KG1 (cell line): ENCODE measurements at places on chromosomes 1 and 21.

GRCh38 chr1:17472814-17473213 is 33.3 kb upstream of the RCC2 start:
- no peak for DNase-seq

DNA sequence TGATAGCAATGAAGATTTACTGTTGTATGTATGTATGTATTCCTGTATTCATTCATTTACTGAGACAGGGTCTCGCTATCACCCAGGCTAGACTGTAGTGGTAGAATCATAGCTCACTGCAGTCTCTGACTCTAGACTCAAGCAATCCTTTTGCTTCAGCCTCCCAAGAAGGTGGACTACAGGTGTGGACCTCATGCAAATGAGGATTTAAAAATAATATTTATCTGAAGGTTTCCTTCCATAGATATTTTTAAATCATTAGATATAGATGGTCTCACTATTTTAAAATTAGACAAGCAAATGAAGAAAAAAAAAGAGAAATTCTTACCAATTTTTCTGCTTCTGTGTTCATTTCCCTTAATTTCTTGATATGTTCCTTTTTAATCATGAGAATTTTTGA is 27.0 kb downstream of the MIXL1 start:
- no peak for DNase-seq

DNA sequence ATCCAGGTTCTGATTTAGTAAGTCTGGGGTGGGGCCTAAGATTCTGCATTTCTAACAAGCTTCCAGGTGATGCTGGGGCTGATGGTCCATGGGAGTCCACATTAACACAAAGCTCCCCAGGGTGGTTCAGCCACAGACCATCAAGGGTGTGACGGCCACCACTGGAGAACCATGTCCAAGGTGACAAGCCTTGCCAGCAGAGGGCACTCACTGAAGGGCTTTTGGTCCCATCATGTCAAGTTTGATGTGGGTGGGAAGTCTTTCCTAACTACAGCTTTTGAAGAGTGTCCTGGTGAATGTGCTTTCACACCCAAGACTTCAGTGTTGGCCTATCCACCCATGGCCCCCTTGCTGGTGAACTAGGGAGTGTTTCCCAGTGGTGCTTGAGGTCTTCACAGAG is 67.1 kb downstream of the UBE2T start:
- DNase-seq: no peak

DNA sequence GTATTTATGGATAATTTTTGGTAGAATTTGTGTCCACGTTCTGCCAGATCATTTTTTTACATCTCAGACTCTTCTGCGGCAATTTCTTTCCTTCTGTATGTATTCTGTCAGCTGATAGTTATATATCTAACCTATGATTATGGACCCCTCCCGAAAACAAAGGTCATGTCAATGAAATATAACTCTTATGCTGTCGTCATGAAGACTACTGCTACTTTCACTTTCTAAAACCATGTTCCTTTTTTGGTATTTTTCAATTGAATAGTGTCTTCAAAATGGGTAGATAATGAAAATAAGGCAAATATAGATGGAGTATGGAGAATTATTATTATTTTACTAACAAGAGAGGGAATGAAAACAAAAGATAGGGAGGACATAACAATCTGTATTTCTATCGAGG is 3.2 kb downstream of the ANGPTL1 start:
- no peak for DNase-seq

- DNase-seq: no peak
Observed at GRCh38 chr1:157992833-157993146, 655 bp upstream of the KIRREL1 start.

DNA sequence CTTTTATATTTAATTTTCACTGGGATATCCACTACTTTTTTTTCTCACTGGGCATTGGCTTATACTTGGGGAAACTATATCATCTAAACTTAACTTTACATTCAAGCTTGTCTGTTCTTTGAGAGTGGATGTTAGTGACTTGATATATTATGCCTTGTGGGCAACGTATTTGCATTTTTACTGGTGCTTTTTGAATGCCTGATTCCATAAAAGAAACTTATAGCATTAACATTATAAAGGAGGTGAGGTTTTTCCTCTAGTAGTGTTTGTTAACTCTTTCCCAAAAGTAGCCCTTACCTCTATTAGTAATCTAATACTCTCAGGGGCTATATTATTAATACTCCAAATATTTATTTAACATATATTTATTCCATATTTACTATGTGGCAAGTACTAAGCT is 416.5 kb downstream of the PLA2G4A start:
- no peak for DNase-seq

- DNase-seq: no peak
Observed at GRCh38 chr21:26397545-26397944, 175.5 kb downstream of the CYYR1 start.

DNA sequence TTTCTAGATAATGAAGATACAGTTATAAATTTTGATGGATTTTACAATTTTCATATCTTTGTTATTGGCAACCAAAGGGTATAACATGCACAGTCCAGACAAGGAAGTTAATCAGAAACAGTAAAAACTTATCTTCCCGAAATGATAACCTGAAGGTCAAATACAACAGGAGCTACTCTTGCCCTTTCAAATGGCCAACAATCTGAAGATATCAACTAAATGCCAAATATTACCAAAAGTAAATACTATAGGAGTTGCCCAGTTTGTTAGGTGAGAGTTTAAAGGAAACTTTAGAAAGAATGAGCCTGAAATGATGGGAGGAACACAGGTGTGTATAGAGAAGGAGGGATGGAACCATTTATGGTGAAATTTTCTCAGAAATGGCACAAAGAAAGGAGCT is 153.2 kb downstream of the RGS7 start:
- DNase-seq: no peak

- no peak for DNase-seq
Observed at GRCh38 chr1:30950053-30950452, 41.5 kb upstream of the SDC3 start.

DNA sequence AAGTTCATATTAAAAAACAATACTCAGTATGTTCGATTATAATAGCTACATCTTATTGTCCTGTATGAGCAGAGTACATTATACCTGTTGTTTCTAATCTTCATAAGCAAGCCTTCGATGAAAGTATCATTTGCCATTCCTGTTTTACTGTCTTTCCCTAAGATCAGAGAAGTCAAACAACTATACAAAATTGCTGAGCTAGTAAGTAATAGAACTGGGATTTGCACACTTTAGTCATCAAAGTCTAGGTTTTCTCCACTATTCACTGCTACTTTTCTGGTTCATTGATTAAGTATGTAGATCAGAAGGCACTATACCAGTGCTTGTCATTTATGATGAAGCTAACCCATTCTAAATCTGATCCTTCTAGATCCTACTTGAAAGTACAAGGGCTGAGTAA is 108.9 kb downstream of the NR5A2 start:
- no peak for DNase-seq

DNA sequence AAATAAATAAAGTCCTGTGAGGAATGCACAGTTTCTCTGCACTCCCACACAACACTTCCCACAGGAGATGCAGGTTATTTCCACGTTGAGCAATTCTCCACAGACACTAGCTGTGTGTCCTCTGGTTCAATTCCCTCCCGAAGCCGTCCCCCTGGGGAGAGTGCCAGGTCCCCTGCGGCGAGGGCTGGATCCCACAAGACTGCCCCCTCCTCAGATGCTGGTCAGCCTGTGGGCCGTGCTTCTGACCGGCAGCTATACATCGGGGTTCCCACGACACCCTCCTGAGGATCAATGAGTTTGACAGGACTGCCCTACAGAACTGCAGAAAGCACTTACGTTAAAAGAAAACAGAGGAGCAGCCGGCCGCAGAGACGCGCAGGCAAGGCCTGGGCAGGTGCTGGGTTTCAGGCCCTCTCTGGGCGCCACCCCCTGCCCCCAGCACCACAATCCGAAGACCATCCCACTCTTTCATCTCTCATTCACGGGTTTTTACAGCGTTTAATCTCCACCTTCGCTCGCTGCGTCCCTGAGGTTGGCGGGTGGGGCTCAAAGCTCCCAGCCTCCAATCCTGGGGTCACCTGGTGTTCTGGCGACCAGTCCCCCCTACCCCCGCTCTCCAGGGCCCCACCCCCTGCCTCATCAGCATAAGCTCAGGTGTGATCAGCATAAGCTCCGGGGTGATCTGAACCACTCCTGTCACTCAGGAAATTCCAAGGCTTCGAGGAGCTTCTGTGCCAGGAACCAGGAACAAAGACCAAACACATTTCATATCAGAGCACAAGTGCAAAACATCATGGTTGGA is 9.3 kb downstream of the SLC35E2B start:
- DNase-seq: no peak
